ENCODE measurements at places on chromosomes 7 and 10.

DNA sequence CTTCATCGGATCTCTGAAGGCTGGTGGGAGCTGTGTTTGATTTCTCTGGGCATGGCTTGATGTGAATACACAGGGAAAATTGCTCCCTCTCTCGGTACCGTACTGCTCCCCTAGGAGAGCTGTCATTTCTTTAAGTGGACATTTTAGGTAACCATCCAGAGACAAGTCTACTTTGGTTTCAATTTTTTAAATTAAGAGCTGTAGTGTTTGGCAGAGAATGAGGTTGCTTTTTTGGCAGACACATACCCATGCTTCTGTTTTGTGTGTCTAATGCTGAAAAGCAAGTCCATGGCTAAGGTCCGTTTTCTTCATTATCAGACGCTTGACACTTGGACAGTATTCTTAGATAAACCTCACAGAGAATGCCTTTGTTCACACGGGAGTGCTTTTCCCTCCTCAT, 61.3 kb upstream of the TRIL start:
- no peak for DNase-seq

DNA sequence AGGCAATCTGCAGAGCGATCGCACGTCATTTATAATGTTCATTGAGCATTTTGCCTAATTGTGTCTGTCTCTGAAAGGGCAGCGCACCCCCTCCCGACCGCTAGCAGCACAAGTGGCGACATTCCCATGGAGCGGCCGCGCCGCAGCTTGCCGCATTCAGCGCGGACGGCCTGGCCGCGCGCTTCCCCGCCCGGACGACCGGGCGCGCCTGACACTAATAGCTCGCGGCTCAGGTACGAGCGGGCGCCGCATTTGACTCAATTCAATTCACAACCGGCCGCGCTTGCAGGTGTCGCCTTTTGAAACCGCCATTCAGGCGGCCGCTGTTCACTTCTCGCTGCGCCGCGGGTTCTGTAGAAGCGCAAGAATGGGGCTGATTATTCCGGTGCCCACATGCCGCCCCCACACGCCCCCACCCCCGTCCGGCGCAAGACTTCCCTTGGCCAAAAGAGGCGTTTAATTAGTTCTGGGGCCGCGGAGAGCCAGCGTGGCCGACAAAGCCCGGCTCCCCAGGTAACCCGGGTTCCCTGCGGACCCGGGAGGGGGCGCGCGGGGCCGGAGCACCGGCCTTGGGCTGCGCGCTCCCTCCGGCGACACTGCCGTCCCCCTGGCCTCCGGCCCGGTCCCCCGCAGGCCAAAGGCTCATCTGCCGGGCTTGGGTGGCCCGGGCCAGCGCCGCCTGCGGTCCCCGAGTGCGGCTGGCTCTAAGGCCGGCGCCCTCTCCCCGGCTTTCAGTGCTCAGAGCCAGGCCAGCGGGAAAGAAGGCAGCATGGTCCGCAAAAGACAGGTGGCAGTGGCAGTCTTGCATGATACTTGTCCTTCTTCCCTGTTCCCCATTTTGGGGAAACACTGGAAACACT, 18.7 kb upstream of the PTF1A start:
- no peak for DNase-seq

GRCh38 chr10:30254926-30255325, 94.2 kb downstream of the MTPAP start:
- no peak for DNase-seq

- DNase-seq = no peak
Measured at GRCh38 chr10:23439961-23440889, 1.4 kb downstream of the OTUD1 start.

DNA sequence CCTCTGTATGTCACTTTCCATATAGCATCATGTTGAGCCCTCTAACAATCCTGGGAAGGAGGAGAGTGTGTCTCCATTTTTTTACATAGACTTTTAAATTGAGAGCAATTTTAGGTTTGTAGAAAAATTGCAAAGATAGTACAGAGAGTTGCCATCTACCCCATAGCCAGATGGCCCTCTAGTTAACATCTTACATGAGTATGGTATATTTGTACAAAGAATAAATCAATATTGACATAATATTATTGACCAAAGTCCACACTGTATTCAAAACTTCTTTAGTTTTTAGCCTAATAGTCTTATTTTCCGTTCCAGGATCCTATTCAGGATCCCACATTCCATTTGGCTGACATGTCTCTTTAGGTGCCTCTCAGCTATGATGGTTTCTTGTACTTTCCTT, 274.6 kb upstream of the PLPP4 start:
- no peak for DNase-seq

DNA sequence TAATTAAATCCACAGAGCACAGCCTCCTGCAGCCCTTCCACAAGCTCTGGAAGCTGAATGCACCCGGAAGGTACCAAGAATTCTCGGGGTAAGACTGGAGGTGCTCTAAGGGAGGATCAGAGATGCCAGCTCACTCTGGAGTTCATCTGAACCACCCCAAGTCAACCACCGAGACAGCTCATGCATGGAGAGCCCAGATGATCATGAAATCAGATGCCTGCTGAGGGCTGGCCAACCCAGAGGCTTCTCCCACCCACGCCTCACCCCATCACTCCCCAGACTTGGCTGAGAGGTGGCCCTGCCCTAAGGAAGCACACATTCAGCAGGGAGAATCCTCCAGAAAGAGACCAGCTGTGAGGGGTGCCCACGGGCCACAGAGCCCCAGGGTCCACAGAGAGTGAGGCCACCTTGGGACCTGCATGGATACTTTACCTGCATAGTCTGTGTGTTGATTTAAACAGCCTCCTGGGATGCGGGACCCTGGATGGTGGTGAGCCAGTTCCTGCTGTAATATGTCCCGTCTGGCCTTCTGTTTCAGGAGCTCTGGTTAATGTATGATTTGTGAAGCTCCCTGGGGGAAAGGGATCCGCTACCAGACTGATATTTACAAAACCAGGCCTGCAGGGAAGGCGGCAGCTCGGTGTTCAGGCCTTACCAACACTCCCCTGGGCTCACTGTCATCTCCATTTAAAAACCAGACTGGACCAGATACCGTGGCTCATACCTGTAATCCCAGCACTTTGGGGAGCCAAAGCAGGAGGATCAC, 64.9 kb downstream of the INSIG1 start:
- no peak for DNase-seq

GRCh38 chr7:4479367-4480039, 202.6 kb upstream of the FOXK1 start:
- no peak for DNase-seq

- DNase-seq = no peak
Measured at GRCh38 chr7:21371360-21371759, 56.5 kb upstream of the SP4 start.

- no peak for DNase-seq
Measured at GRCh38 chr7:22358820-22359697, 2.1 kb upstream of the RAPGEF5 start.

GRCh38 chr10:70657041-70657440, 15.3 kb upstream of the ADAMTS14 start:
- DNase-seq = no peak

All from CD4-positive, alpha-beta T cell treated with Interleukin-15 for 1 hour (primary cell).